Cardiac muscle cell (in vitro differentiated cells and primary cell): ENCODE measurements at places on chromosomes 12 and 14. TPM values are rescaled to one million over a fixed set of nuclear protein-coding genes. Genes with fewer than 3 reads are reported as not detected.
A peak's percentile ranks its signal among the peaks of the same experiment; 100 is the strongest.

KERA gene
- total RNA-seq, result not detected in 2 replicates

SLCO1B1 gene
- total RNA-seq, result not detected in 2 replicates

TPPP2 gene
- total RNA-seq, result 0.92 TPM in 1 of 2 replicates, not detected in the other

MYBPC1 gene
- not detected in 2 replicates for total RNA-seq

HOXC12 gene
- not detected in 2 replicates for total RNA-seq

ZBTB42 gene
- 14.4 and 26.4 TPM in 2 replicates for total RNA-seq

PRICKLE1 gene
- 58.8 and 71.4 TPM in 2 replicates for total RNA-seq

NT5DC3 gene
- 0.95 and 1.8 TPM in 2 replicates for total RNA-seq

TMEM121 gene
- total RNA-seq, result 6.8 and 8.8 TPM in 2 replicates

RPL10L gene
- not detected in 2 replicates for total RNA-seq

SELPLG gene
- total RNA-seq, result 1.4 and 2.9 TPM in 2 replicates

- H3K27ac ChIP-seq, result peak overlapping the region; percentile 88
- DNase-seq, result no peak
- H3K36me3 ChIP-seq, result peaks cover 7% of the 10 kb centered on the region
- H3K4me3 ChIP-seq, result no peak overlapping the region
These were observed 143.0 kb downstream of the OTOGL start for GRCh38 chr12:80242321-80242720.

- H3K27me3 ChIP-seq, result no peaks in the 10 kb centered on the region
- H3K4me1 ChIP-seq, result peaks cover 24% of the 10 kb centered on the region
- H3K27ac ChIP-seq, result no peak overlapping the region
- no peaks in the 10 kb centered on the region for H3K36me3 ChIP-seq
- no peak overlapping the region for H3K4me3 ChIP-seq
- DNase-seq, result no peak
These were observed 43.8 kb downstream of the MED13L start for GRCh38 chr12:116233669-116234068.

DNA sequence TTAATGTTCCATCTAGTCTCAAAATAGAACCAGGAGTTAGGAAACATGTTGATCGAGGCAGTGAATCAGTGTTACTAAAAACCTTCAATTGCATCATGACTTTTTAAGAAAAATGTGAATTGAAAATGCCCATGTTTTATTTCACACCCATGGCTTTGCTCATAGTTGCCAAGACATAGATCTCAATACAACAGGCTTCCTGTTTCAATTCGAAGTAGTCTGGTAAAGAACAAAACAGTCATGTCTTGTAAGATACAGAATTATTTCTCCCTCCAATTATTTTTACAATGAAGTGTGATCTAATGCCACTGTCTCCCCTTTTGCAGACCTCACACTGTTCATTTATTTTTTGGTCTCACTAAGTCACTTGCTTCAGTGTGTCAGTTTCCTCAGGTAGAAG is 44.6 kb upstream of the FAR2 start:
- DNase-seq, result no peak
- H3K27ac ChIP-seq, result no peak overlapping the region
- H3K27me3 ChIP-seq, result no peaks in the 10 kb centered on the region
- H3K36me3 ChIP-seq, result no peaks in the 10 kb centered on the region
- H3K4me3 ChIP-seq, result no peak overlapping the region

DNA sequence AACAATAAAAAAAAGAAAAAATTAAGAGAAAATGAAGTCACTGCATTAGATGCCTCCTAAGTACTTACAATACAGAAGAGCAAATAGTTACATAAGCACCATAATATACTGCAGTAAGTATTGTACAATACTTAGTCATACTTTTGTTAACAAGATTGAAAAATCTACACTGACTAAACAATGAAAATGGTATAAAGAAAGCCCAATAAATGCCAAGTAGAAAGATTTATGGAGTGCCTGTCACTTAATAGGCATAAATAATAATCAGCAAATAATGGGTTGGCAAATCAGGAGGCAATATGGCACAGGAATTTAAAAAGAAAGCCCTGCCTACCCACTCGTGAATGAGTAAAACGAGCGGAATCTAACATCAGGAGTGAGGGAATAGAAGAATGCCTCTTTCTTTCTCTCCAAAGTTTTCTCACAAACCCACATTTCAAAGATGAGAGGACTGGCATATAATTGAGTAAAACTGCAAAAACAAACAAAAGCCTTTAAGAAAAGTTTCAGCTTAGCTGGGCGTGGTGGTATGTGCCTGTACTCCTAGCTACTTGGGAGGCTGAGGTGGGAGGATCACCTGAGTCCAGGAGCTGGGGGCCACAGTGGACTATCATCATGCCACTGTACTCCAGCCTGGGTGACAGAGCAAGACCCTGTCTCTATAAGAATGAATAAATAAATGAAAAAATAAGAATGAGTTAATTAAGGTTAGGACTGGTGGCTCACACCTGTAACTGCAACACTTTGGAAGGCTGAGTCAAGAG is 36.1 kb downstream of the CRY1 start:
- no peak overlapping the region for H3K4me3 ChIP-seq
- no peaks in the 10 kb centered on the region for H3K27me3 ChIP-seq
- H3K36me3 ChIP-seq, result no peaks in the 10 kb centered on the region
- no peak for DNase-seq
- no peaks in the 10 kb centered on the region for H3K4me1 ChIP-seq

GRCh38 chr12:104578453-104578852 is 121.7 kb downstream of the CHST11 start:
- peaks cover 3% of the 10 kb centered on the region for H3K4me1 ChIP-seq
- peak; percentile 49 for DNase-seq
- no peaks in the 10 kb centered on the region for H3K36me3 ChIP-seq
- H3K4me3 ChIP-seq, result no peak overlapping the region
- no peak overlapping the region for H3K27ac ChIP-seq
- no peaks in the 10 kb centered on the region for H3K27me3 ChIP-seq

GRCh38 chr12:4849115-4849541 is 60.6 kb upstream of the KCNA1 start:
- H3K4me1 ChIP-seq, result no peaks in the 10 kb centered on the region
- H3K27ac ChIP-seq, result no peak overlapping the region
- no peak overlapping the region for H3K4me3 ChIP-seq
- H3K27me3 ChIP-seq, result no peaks in the 10 kb centered on the region
- no peaks in the 10 kb centered on the region for H3K36me3 ChIP-seq

GRCh38 chr12:95789126-95790032 is 1.2 kb downstream of the NTN4 start:
- no peaks in the 10 kb centered on the region for H3K36me3 ChIP-seq
- no peak for DNase-seq
- no peak overlapping the region for H3K27ac ChIP-seq
- H3K27me3 ChIP-seq, result peaks cover 99% of the 10 kb centered on the region
- H3K4me1 ChIP-seq, result no peaks in the 10 kb centered on the region

DNA sequence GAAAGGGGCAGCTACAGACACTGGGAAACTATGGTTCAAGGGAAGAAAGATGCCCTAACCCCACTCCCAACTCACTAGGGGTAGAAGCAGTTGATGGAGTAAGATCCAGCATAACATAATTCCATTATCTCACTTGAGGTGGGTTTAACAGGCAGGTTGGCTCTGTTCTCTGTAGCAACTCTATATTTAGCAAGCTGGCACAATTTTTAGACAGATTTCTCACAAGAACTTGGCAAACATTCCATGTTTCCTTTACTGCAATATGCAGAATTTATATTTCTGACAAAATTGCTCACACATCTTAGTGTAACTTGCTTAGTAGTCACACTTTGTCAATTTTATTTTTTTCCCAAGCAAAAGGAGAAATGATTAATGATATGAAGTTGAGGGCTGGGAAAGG is 475.4 kb downstream of the RMST start:
- no peak overlapping the region for H3K27ac ChIP-seq
- no peak for DNase-seq
- no peaks in the 10 kb centered on the region for H3K27me3 ChIP-seq
- no peaks in the 10 kb centered on the region for H3K36me3 ChIP-seq

- peaks cover 2% of the 10 kb centered on the region for H3K4me1 ChIP-seq
- no peak for DNase-seq
These were observed 42.9 kb downstream of the TESPA1 start for GRCh38 chr12:54941659-54942058.

GRCh38 chr12:71216725-71217579 is 59.2 kb upstream of the TSPAN8 start:
- H3K4me3 ChIP-seq, result no peak overlapping the region
- no peaks in the 10 kb centered on the region for H3K4me1 ChIP-seq
- H3K36me3 ChIP-seq, result no peaks in the 10 kb centered on the region
- no peaks in the 10 kb centered on the region for H3K27me3 ChIP-seq

GRCh38 chr14:25049568-25050268 is at the start of gene STXBP6:
Gene STXBP6, minus strand, starts transcription at chr14:25050147. Its CDS starts 75,329 bp downstream, at chr14:24974818.
- H3K36me3 ChIP-seq, result no peaks in the 10 kb centered on the region
- no peak within 1 kb of the TSS for H3K27ac ChIP-seq
- peak within 1 kb of the TSS; percentile 45 for H3K4me3 ChIP-seq

DNA sequence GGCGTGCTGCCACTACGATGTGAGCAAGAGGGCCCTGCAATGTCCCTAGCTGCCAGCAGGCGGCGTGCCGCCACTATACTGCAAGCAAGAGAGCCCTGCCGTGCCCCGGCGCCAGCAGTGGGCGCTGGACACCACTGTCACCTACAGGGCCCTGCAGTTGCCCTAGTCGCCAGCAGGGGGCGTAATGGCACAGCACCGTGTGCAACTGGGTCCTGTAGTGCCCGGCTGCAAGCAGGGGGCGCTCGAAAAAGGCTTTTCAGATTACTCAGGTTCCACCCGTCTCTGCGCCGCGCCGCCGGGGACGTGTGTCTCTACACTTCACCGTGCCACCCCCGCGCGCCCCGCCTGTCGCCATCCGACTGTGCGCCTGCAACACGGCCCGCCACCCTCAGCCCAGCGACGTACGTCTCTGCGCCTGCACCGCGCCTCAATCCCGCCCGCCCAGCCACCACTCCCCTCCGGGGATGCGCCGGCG is 1356.9 kb downstream of the TMEM121 start:
- no peaks in the 10 kb centered on the region for H3K36me3 ChIP-seq
- DNase-seq, result no peak
- H3K4me3 ChIP-seq, result no peak overlapping the region

- H3K27me3 ChIP-seq, result no peaks in the 10 kb centered on the region
- no peak overlapping the region for H3K27ac ChIP-seq
- no peaks in the 10 kb centered on the region for H3K36me3 ChIP-seq
- no peak for DNase-seq
- H3K4me3 ChIP-seq, result no peak overlapping the region
These were observed 102.7 kb downstream of the DACT1 start for GRCh38 chr14:58740379-58740935.

- H3K4me1 ChIP-seq, result peaks cover 20% of the 10 kb centered on the region
- peak; percentile 28 for DNase-seq
- H3K27ac ChIP-seq, result no peak overlapping the region
- no peak overlapping the region for H3K4me3 ChIP-seq
- H3K27me3 ChIP-seq, result no peaks in the 10 kb centered on the region
These were observed 354.3 kb downstream of the CEP128 start for GRCh38 chr14:80587096-80587724.

DNA sequence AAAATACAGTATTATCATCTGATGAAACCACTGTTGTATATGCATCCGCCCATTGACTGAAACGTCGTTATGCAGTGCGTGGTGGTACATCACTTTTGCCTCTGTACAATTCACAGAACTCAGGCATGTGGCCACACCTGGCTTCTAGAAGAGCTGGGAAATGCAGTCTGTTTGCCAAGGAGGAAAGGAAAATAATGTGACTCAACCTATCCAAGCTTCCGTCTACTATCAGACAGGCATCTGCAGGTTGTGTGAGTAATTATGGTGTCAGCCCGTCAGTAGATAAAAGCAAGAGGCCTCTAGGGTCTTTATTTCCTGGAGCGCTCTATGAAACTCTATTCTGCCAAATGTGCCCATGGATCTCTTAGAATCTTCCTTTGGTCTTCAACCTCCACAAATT is 111.6 kb downstream of the BBS10 start:
- no peak for DNase-seq
- H3K4me3 ChIP-seq, result no peak overlapping the region
- no peaks in the 10 kb centered on the region for H3K4me1 ChIP-seq
- H3K27ac ChIP-seq, result no peak overlapping the region
- no peaks in the 10 kb centered on the region for H3K27me3 ChIP-seq

DNA sequence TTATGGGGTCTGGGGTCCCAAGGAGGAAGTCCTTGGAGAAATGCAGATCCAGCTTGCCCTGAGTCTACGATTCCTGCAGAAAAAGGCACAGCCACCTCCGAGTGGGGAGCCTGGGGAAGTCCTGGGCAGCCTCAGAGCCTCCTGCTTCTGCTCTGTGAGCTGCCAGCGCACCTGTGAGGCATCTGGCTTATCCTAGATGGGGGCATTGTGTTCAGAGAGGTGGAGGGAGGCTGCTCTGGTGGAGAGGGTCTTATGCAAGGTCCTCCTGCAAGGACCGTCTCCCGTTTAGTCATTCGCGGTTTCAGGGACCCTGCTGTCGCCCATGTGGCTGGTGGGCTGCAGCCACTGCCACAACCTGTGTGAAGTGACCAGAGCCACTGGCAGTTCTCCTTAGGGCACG is 53.0 kb upstream of the PRMT8 start:
- H3K27me3 ChIP-seq, result no peaks in the 10 kb centered on the region
- no peak overlapping the region for H3K4me3 ChIP-seq
- no peak for DNase-seq
- no peaks in the 10 kb centered on the region for H3K4me1 ChIP-seq

DNA sequence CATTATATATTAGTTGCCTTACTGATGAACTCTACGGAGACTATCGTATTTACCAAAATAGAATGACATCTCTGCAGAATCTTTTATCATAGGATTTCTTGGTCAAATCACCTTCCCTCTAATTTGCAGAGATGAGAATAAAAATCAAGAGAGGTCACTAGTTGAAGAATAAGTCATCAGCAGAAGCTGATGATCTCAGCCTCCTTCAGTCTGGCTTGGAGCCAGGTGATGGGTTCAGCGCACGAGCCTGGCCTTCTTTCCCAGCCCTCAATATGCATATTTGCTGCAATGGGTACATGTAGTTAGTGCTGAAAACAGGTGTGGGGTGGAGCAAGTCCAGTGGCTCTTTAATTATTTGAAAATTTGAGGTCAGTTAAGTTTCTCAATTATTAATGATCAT is 19.2 kb upstream of the EMP1 start:
- H3K36me3 ChIP-seq, result no peaks in the 10 kb centered on the region
- H3K27me3 ChIP-seq, result no peaks in the 10 kb centered on the region
- no peak overlapping the region for H3K4me3 ChIP-seq
- peaks cover 10% of the 10 kb centered on the region for H3K4me1 ChIP-seq

DNA sequence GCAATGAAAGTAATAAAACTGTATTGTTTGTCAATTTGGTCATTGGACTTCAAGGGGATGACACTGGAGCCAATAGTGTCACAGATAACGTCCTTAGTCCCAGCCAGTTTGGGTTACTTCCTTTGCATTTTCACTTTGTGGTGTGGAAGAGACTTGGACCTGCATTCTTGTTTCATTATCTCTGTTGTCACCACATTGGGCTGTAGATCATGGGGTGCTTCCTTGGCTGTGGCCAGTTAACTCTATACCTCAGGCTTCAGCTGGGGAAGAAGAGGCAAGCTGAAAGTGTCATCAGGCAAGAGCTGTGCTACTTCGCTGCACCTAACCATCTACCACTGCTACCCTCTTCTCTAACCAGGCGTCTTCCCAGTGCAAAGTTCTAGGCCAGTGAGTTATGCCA is 15.1 kb upstream of the CISTR start:
- no peaks in the 10 kb centered on the region for H3K4me1 ChIP-seq
- H3K36me3 ChIP-seq, result no peaks in the 10 kb centered on the region
